NCI-H774 (cell line): ENCODE measurements at places on chromosomes 2 and 18.

DNA sequence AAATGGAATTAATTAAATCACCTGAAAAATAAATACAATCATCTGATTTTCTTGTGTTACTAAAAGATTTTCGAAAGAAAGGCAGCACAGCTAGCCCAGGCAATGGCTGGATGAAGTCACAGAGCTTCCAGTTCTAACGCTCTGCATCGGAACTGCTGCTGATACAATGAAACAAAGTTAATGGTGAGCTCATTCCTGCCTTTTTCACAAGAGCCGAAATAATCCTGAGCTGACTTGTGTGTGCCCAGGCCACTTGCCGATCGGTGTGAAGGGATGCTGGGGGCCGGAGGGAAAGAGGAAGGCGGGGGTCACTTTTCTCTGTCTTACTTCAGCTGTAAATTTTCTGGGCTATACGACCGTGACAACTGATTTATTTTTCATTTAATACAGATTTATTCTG lies 149.5 kb downstream of the INO80D start:
- DNase-seq, result no peak

DNA sequence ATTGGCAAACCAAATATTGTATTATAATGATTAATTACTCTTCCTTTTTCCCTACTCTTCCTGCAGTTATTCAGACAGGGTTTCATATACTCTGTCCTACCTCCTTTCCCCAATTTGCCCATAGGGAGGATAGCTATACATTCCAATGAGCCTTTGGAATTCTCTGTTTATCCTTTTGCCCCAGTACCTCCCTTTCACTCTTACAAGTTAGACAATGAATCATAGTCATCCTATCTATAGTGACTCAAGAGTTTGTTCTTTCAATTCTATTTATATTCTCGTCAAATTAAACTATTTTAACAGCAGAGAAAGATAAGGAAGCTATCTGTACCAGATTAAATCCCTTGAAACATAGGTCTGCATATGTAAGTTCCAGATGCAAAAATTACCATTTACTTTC lies 437.5 kb downstream of the NR4A2 start:
- no peak for DNase-seq

- DNase-seq, result no peak
Observed at GRCh38 chr2:45353879-45354278, 257.2 kb downstream of the SRBD1 start.

GRCh38 chr2:199940373-199940772 lies 14.9 kb downstream of the TYW5 start:
- DNase-seq, result no peak

DNA sequence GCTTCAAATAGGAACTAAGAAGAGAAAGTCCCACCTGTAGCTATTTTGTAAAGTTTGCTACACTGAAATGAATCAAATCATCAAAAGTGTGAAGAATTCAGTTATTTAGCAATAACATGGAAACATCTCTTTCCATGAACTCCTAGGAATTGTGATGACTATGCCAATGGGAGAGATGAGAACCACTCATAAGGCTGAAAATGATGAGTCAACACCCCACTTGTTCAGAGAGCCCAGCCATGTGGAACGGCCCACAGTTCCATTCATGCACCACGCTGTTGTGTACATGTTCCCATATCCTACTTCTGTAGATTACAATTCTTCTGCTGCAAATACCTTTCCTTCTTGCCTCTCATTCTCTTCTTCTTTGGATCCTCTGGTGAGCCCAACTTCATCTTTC lies 645.5 kb upstream of the ID2 start:
- DNase-seq, result no peak

DNA sequence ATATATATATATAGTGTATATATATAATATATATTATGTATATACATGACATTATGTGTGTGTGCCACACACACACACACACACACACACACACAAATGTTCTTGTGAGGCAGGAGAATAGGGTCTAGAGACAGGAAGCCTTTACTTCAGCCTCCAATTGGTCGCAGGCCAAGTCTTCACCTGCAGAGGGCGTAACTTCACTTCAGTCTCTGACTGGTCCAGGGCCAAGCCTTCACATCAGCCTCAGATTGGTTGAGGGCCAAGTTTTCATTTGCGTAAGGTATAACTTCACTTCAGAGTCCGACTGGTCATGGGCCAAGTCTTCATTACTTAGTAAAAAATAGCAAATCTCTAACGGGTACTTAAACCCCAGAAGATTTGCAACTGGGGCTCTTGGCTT lies 13.2 kb upstream of the SS18 start:
- no peak for DNase-seq

GRCh38 chr18:68713131-68713530 lies 1.8 kb downstream of the TMX3 start:
- DNase-seq, result no peak

DNA sequence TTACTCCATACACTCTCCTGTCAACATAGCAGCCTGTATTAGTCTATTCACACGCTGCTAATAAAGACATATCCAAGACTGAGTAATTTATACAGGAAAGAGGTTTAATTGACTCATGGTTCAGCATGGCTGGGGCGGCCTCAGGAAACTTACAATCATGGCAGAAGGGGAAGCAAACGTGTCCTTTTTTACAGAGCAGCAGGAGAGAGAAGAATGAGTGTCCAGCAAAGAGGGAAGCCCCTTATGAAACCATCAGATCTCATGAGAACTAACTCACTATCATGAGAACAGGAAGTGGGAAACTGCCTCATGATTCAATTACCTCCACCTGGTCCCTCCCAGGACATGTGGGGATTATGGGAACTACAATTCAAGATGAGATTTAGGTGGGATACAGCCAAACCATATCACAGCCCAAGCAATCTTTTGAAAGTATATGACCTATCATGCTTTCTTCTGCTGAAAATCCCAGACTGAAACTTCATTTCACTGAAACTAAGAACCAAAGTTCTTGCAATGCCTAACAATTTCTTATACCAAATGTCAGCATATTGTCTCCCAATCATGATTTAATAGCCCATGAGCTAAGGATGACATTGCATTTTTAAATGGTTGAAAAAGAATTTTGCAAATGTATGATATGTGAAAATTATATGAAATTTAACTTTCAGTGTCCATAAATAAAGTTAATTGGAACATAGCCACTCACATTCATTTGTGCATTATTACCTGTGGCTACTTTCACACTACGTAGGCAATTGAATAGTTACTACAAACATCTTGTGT lies 686.8 kb upstream of the ZEB2 start:
- DNase-seq, result no peak

GRCh38 chr2:19933351-19933981 lies 31.7 kb upstream of the TTC32 start:
- DNase-seq, result no peak

GRCh38 chr2:174198846-174199564 lies 49.3 kb downstream of the OLA1 start:
- DNase-seq, result no peak

DNA sequence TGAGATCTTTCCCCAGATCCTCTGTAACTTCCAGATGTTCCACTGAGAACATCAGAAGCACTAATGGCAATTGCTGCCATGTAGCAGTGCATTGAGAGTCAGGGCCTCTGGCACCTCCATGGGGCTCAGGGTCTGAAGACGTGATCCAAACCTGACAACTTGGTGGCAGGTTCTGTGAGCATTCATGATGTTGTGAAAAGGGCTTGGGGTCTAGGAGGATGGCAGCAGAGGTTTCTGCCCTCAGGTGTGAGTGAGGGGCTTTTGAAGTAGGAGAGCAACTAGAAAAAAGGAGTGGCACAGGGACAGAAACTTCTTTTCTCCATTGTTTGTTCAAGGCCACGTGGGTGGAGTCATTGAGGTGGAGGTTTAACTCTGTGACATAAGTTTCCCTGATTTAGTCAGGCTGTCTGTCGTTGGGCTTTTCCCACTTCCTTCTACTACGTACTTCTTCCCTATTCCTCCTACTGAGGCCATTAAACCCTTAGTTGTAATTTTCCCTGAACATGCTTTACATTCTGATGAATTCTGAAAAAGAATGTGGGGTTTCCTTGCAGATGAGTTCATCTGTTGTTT lies 13.1 kb downstream of the CFLAR start:
- no peak for DNase-seq

DNA sequence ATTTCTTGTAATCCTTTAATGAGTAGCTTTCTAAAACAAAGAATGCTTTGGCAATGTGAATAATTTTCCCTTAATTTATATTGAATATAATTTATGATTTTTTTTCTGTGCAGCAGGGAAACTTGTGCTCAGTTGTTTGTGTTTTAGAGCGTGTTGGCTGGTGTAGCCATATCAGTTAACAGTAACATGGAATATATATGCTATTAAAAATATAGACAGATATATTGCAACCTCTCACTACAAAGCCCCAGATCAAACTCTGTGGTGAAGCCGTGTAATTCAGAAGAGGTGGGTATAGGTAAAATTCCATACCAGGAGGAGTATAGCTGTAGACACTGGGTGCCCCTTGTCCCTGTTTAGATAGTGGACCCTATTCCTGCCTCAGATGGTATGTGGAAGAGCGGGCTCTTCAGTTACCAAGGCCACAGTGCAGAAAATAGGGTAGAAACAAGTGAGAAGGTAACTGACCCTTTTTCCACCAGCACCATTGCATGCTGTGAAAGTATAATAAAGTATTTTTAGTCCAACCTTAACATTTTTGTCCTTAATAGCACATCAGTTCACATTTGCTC lies 18.1 kb upstream of the RASGRP3 start:
- DNase-seq, result no peak

GRCh38 chr2:237315170-237315828 lies 98.7 kb downstream of the COL6A3 start:
- DNase-seq, result no peak

- DNase-seq, result no peak
Observed at GRCh38 chr18:519019-519879, 18.7 kb upstream of the COLEC12 start.

DNA sequence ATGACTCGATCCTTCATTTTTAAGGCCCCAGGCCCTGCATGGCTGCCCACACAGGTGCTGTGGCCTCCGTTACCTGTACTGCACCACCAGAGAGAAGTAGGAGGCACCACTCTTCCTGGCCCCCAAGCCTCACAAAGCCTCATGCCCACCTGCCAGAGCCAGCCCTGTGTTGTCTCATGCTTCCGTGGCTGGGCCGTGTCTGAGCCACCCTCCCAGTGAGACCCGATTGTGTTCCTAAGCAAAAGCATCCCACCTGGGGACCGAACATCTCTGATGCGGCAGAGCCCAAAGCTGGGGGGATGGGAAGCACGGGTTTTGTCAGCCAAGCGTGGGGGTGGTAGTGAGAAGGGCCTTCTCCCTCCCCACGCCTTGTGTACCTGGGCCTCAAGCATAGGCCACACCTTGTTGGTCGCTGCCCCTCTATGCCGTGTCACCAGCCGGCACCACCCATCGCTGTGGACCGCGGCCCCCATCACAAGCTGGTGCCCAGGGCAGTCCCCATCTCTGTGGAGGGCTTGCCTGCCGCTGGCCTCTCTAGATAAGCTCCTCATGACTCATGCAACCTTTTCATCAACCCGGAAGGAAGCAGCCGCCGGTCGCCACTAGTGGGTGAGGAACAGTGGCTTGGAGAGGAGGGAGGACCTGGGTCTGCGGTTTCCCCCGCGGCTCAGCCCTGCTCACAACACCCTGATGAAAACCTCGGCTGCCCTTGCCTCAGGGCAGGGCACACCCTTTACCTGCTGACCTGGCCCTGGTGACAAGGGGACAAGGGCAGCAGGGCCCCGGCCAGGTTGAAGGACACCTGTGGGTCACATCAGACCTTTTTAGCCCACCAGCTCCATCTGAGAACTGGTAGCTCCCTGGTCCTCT lies 2.7 kb upstream of the RNPEPL1 start:
- DNase-seq, result no peak

- DNase-seq, result no peak
Observed at GRCh38 chr2:226155093-226155875, 644.3 kb downstream of the IRS1 start.

DNA sequence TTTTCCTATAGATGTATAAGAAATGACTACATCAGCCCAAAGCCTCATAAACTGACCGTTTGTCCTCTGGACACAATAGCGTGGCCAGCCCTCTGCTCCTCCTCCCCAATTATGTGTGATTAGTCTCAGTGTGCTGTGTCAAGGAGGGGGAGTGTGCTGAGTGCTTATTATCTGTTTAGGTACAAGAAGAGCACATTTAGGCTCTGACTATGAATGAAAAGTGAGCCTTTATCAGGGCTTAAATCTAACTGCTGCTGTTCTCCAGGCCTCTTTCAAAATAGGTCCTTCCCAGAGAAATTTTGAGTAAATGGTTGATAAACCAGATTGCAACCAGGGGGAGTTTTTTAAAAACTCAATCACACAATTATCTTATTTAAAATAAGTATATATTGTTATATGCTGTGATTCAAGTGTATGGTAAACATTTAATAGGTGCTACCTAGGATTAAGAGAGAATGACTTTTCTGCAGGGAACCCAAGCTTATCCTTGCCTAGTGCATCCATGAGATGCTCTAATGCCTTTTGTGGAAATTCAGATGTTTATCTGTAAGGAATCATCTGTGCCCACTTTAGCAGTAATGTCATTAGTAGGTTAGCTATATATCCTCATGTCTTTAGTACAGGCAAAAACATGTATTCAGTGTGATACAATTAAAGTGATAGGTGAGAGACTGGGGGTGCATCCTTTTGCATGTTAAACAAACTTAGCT lies 168.7 kb upstream of the SIX3 start:
- DNase-seq, result peak; percentile 54
